ENCODE measurements at places on chromosomes 16 and 17.

DNA sequence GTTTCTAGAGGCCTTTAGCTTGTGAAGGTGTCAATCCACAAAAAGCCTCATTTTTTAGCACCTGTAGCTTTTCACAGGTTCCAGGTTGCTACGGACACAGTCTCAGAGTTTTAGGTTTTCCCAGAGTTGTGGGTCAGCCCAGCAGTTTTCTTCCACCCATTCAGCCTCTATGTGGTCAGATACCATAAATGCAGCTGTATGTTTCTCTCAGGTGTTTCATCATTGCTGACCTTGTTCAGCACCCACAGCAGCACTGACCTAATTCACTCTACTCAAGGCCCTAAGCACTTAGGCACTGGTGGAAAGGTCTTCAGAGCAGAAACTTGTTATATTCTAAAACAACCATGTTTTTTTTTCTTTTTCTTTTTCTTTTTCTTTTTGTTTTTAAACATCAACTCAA, 15.0 kb upstream of the SPACA3 start:
- DNase-seq = no peak

DNA sequence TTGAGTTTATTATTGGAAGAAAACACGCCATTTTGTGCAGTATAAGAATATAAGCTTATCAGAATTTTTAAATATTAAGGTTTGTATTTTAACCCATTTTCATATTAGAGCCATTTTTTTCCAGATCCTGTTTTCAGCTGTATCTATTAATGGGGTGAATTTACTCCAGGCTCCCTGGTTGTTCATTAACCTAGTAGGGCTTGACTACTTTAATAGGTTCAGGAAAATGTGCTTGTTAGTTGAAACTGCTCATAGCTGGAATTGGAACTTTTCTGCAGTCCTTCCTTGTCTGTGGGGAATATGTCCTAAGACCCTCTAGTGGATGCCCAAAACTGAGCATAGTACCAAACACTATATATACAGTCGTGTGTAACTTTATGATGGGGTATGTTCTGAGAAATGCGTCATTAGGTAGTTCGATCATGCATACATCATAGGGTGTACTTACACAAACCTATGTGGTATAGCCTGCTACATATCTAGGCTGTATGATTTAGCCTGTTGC, 28.0 kb downstream of the NFAT5 start:
- no peak for DNase-seq

- no peak for DNase-seq
These were observed 13.1 kb upstream of the CTCF start for GRCh38 chr16:67549240-67549639.

DNA sequence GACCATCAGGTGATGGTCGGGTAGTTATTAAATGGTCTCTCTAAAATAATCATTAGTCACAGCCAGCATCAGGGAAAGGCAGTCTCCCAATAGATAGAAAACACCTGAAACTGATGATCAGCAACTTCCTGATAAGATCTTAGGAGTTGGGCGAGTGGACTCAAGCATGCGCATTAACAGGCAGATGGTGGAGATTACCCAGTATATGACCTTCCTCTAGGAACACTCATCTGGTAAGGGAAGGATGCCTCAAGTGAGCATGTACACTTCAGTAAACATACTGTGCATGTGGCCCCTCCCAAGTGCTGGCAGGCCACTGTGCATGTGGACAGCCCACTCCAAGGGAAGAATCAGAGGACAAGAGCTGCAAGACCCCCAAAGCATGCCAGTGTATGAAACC, 105.9 kb downstream of the ABCC12 start:
- DNase-seq = no peak

- DNase-seq = no peak
These were observed 6.0 kb upstream of the SERPINF1 start for GRCh38 chr17:1755827-1756262.

- DNase-seq = no peak
These were observed 22.7 kb upstream of the SRCIN1 start for GRCh38 chr17:38628441-38628840.

GRCh38 chr17:59366773-59367656, 35.6 kb downstream of the YPEL2 start:
- DNase-seq = no peak

DNA sequence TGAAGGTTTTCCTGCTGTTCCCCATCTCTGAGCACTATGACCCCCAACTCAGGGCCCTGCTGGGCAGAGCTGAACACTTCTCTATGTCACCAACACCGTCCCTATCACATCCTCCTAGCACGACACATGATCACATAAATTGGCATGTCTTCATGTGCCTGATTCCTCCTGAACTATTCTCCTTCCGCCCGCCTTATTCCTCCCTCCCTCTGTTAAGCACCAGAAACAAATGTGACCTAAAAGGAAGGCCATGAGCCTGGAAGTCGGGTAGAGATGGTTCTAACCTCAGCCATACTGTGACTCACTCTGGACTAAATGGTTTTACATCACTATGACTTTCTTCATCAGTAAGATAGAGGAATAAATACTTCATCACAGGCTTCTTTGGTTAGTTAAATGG, 80.8 kb upstream of the DYNLRB2 start:
- no peak for DNase-seq

DNA sequence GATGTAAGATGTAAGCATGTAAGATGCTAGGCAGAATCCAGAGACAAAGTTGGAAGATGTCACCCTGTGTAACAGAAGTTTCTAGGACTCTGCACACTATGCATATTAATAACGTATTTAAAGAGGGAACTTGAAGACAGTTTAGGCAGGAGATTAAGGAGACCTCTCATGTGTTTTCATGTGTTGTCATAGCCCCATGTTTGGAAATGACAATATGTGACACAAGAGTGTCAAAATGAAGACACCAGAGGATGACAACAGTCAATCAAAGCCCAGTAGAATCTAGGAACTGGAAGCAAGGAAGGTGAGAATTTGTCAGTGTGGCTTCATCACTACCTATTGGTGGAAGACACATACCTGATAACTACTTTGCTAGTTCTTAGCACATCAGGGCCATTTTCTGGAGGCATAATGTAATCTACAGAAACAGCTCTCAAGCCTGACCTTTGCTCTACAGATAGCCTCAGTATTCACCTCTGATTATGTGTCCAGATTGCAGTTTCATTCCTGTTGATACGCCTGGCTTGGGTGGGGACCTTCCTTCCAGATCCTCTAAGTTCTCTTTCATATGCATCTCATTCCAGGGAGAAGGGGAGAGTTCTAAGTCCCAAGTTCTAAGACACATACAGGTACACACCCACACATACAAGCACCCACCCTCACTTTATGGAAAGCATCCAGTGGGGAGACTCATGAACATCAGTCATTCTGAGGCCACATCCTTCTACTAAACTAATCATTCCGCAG, 26.3 kb downstream of the PMP22 start:
- DNase-seq = no peak

DNA sequence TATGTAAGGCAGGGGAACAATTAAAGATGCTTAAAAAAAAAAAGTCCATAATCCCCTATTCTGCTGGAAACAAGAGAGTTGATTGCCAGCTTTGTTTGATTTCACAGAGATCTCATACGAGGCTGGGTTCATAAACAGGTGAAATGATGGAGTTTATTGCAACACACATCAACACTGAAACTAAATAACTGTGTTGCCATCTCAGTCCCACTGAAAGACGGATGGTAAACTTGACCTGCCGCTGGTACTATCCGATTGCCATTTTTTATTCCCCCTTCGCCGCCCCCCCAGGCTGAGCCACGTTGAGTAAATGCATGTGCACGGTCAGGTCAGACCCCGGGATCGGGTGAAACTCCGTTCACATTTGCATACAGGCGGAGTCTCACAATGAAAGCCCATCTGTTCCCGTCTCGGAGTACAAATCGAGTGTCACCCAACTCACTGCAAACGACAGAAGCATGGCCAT, 119.2 kb downstream of the SKAP1 start:
- no peak for DNase-seq

GRCh38 chr17:45973099-45973780, 25.8 kb upstream of the STH start:
- DNase-seq = no peak

GRCh38 chr16:52022177-52022576, 524.8 kb downstream of the TOX3 start:
- no peak for DNase-seq

DNA sequence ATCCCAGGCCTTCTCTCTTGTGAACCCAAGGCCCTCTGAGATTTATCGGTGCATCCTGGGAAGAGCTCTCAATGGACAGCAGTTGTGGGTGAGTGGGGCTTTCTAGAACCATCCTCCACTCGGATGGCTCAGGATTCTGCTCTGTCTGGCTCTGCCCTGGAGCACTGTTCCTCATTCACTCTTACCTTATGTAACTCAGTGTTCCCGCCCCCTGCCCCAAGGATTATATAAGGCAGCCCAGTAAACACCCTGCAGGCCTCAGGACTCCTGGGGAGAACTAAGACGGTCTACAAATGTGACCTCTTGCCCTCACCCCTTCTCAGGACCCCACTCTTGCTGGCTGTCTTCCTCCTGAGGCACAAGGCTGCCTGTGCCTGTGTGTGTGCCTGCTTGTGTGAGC, 3.8 kb downstream of the RPRML start:
- no peak for DNase-seq

- no peak for DNase-seq
These were observed 25.0 kb downstream of the MRC2 start for GRCh38 chr17:62652251-62653001.

GRCh38 chr17:78525511-78526160, 51.6 kb downstream of the DNAH17 start:
- no peak for DNase-seq

DNA sequence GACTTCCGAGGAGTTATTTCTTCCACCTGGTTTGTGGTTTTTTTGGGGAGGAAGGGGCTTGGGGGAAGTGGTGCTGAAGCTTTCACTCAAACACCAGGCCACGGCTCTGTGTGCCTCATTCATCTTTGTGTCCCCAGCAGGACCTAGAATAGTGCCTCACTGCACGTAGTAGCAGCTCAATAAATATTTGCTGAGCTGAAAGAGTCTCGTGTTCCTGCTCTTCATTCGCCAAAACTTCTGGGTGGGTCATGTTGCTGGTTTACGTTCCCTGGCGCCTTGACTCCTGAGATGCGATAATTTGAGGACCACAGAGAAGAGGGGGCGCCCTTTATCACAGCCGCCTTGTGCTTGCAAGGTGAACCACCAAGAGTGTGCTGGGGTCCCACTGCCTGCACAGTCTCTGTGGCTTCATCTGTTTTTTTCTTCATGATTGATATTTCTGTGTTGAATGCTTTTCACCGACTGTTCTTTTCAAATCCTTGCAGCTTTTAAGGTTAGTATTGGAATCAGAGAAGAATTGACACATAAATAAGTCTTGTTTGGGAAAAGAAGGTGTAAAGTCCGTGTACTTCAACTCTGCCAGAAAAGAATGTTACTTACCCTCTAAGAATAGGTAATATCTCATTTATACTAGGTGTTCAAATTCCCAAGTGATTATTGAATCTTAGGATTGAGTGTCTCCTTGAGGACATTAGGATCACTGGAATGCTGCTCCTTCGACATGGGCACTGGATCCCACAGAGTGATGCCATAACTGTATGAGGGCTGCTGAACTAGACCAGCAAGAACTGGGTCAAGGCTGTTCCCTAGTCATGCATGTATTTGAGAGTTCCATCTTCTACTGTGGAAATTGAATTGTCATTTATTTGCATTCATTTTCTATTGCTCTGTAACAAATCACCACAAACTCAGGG, 92.7 kb upstream of the CLEC18A start:
- DNase-seq = no peak

DNA sequence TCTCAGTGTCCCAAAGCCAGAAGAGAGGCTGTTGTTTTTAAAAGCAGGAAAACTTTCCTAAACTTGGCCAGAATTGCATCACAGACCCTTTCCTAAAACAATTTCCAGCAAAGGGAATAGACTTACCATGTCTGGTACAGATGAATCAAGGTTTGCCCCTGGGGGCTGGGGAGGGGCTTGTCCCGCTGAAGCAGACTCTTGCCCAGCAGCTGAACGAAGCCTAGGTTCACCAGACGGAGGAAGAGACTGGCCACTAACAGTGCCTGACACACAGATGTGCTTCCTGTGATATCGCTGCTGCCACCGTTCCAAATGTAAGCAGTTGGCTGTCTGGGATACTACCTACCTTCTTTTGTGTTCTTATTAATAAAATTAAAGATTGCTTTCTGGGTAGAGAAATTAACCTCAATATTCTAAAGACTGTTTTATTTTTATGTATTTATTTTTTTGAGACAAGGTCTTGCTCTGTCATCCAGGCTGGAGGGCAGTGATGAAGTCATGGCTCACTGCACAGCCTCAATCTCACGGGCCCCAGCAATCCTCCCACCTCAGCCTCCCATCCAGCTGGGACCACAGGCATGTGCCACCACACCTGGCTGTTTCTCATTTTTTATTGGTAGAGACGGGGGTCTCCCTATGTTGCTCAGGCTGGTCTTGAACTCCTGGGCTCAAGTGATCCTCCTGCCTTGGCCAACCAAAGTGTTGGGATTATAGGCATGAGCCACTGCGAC, 13.5 kb downstream of the PRCD start:
- no peak for DNase-seq

GRCh38 chr17:34974794-34975785, 5.2 kb upstream of the LIG3 start:
- no peak for DNase-seq

DNA sequence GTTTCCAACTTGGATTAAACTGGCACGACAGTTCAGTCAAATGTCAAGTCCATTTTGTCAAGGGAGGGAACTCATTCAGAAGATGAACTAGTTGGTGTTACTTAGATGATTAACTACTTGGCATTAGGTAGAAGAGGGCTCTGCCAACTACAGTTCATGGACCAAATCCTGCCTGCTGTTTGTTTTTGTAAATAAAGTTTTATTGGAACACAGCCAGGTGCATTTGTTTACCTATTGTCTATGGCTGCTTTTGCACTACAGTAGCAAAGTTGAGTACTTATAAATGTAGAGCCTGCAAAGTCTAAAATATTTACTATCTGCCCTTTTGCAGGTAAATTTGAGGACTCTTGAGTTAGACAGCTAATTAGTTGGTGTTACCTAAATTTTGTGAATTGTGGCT, 410.0 kb downstream of the MAF start:
- DNase-seq = no peak

GRCh38 chr16:11409398-11409797, 64.1 kb downstream of the RMI2 start:
- DNase-seq = no peak

DNA sequence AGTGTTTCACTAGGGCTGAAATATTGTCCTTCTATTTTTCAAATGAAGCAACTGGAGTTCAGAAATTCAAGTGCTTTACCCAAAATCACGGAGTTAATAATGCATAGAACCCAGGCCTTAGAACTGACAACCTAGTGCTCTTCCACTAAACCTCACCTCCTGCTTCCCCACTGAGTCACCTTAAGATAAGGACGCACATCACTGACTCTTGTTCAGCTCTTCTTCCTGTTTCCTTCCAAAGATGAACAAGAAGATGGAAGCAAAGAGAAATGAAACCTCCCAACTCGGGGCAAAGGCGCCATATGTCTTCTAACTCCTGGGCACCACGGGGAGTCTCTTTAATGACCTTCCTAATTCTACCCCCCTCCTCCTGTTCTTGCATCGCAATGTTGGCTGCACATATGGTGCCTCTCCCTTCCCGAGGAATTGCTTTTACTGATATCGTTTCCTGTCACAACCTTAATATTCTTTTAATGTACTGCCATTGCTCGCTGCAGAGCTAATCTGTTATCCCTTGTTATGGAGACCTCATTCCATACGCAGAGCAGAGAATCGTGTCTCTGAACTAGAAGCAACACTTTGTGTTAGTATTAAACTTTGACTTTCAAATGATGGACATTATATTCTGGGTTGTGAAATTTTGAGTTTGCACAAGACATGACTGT, 591.4 kb downstream of the TMEM114 start:
- DNase-seq = no peak

- no peak for DNase-seq
These were observed 29.9 kb downstream of the PEMT start for GRCh38 chr17:17561408-17562145.

- no peak for DNase-seq
These were observed 16.4 kb downstream of the KRT23 start for GRCh38 chr17:40921026-40921425.
